Right renal pelvis (tissue), 4 donors: ENCODE measurements at places on chromosomes 2 and 18. TPM values are rescaled to one million over a fixed set of nuclear protein-coding genes. Genes with fewer than 3 reads are reported as not detected.

NYAP2 gene
- 0.05 TPM for polyA plus RNA-seq

POTEJ gene
- 0.10 TPM for polyA plus RNA-seq

SCN3A gene
- 0.48 TPM for polyA plus RNA-seq

CPLX4 gene
- polyA plus RNA-seq: 0.14 TPM

LAMA3 gene
- polyA plus RNA-seq: 1.8 TPM

EFEMP1 gene
- polyA plus RNA-seq: 109 TPM

CRIM1 gene
- 103 TPM for polyA plus RNA-seq

NAT8 gene
- 29.0 TPM for polyA plus RNA-seq

RTP5 gene
- not detected for polyA plus RNA-seq

LYG2 gene
- 0.43 TPM for polyA plus RNA-seq

STRADB gene
- 92.6 TPM for polyA plus RNA-seq

DTNA gene
- 20.7 TPM for polyA plus RNA-seq

SLC16A14 gene
- 7.7 TPM for polyA plus RNA-seq

CYTIP gene
- polyA plus RNA-seq: 1.8 TPM

DTYMK gene
- polyA plus RNA-seq: 36.8 TPM

SPC25 gene
- 19.3 TPM for polyA plus RNA-seq

SERPINB11 gene
- not detected for polyA plus RNA-seq

CDH19 gene
- polyA plus RNA-seq: 0.74 TPM

SLC8A1 gene
- polyA plus RNA-seq: 72.0 TPM

SLC19A3 gene
- polyA plus RNA-seq: 7.6 TPM

CYRIA gene
- 3.8 TPM for polyA plus RNA-seq

GLI2 gene
- polyA plus RNA-seq: 10.8 TPM

C1QL2 gene
- polyA plus RNA-seq: not detected

NAPG gene
- 22.7 TPM for polyA plus RNA-seq

FSHR gene
- polyA plus RNA-seq: not detected

CD226 gene
- polyA plus RNA-seq: 4.1 TPM

CYP1B1 gene
- polyA plus RNA-seq: 96.7 TPM

LAMA1 gene
- 62.5 TPM for polyA plus RNA-seq

AQP12B gene
- polyA plus RNA-seq: 1.1 TPM

ANXA4 gene
- 291 TPM for polyA plus RNA-seq

MAP3K19 gene
- 0.53 TPM for polyA plus RNA-seq

BBS5 gene
- polyA plus RNA-seq: 12.6 TPM

UGT1A8 gene
- not detected for polyA plus RNA-seq

ALK gene
- polyA plus RNA-seq: 0.32 TPM

NT5DC4 gene
- not detected for polyA plus RNA-seq

PARD6G gene
- polyA plus RNA-seq: 31.9 TPM

ALPG gene
- not detected for polyA plus RNA-seq

ARHGEF33 gene
- 2.4 TPM for polyA plus RNA-seq

KIAA2012 gene
- polyA plus RNA-seq: 0.11 TPM

ORC2 gene
- 25.9 TPM for polyA plus RNA-seq

KCNJ13 gene
- polyA plus RNA-seq: 2.2 TPM

CCDC68 gene
- 8.7 TPM for polyA plus RNA-seq

HOXD9 gene
- polyA plus RNA-seq: 73.8 TPM

SETBP1 gene
- polyA plus RNA-seq: 33.6 TPM

CCNYL1 gene
- 22.7 TPM for polyA plus RNA-seq

BOLA3 gene
- 32.1 TPM for polyA plus RNA-seq

SLC30A3 gene
- 7.8 TPM for polyA plus RNA-seq

GREB1L gene
- 2.5 TPM for polyA plus RNA-seq

TUBA4B gene
- polyA plus RNA-seq: 0.90 TPM

GRHL1 gene
- 5.7 TPM for polyA plus RNA-seq

ID2 gene
- polyA plus RNA-seq: 350 TPM

SPOPL gene
- 22.9 TPM for polyA plus RNA-seq

EMILIN1 gene
- 121 TPM for polyA plus RNA-seq

GPAT2 gene
- 4.5 TPM for polyA plus RNA-seq

IL37 gene
- 0.27 TPM for polyA plus RNA-seq
